ENCODE measurements at places on chromosomes 16 and 17.

GRCh38 chr17:75457047-75457654 is 716 bp downstream of the TMEM94 start:
- DNase-seq: no peak

GRCh38 chr16:8645831-8646230 is 24.3 kb downstream of the METTL22 start:
- no peak for DNase-seq

DNA sequence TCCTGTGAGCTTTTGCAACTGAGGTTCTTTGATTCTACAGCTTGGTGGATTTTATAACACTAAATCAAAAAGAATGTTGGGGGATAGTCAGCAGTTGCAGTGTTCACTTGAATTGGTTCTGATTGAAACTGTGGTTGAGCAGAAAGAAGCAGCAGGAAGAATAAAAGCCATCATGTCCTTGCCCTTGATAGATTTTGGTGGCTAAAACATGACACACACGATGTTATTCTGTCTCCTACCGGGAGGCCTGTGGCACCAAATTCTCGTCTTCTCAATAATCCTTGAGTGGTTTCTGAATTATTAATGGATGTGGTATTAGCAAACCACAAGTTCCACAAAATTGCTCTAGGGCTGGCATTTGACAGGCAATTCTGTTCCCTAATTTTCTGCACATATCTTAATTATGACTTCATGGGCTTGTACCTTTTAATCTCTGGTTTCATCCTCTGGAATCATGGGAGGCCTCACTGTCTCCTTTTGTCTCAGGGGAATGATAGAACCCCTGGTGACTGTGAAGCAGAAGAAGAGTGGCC is 338.2 kb downstream of the SNX29 start:
- DNase-seq: no peak

DNA sequence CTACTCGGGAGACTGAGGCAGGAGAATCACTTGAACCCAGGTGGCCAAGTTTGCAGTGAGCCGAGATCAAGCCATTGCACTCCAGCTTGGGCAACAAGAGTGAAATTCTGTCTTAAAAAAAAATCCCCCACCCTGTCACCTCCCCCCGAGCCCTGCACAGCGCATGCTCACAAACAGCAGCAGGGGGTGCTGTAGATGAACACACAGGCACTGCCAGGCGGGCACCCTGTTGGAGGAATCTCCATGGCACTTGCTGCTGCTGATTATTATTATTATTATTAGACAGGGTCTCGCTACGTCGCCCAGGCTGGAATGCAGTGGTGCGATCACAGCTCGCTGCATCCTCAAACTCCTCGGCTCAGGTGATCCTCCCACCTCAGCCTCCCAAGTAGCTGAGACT is 24.6 kb downstream of the FZD2 start:
- DNase-seq: no peak

- DNase-seq: no peak
Observed at GRCh38 chr17:56815711-56816110, 18.0 kb downstream of the C17orf67 start.

GRCh38 chr17:8020776-8021564 is 17.9 kb upstream of the ALOX15B start:
- no peak for DNase-seq

DNA sequence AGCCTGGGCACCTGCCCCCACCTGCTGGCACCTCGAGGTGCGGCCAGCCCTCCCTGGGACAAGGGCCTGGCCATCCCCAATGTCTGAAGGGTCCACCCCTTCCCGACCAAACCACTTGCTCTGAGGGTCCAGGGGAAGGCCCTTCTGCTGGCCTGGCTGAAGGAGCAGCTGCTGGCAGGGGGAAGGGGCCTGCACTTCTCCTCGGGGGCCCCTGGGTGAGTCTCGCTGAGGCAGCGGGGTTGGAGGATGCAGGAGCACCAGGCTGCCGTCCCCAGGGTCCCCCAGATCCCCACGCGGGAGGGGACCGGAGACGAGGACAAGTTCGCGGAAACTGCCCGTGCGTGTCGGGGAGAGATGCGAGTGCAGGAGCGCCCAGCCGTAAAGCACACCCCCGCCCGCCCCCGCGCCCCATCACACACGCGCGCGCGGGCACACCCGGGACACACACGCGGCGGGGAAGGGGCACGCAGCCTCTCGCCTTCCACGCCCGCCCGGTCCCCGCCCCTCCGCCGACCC is 725 bp upstream of the CACNA1H start:
- DNase-seq: no peak

DNA sequence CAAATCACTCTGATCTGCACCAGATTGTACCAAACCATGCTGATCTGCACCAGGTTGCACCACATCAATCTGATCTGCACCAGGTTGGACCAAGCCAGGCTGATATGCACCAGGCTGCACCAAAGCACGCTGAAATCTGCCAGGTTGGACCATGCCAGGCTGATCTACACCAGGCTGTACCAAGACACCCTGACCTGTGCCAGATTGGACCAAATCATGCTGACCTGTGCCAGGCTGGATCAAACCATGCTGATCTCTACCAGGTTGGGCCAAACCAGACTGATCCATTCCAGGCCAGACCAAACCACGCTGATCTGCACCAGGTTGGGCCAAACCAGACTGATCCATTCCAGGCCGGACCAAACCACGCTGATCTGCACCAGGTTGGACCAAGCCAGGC is 15.5 kb downstream of the QRICH2 start:
- no peak for DNase-seq

GRCh38 chr17:13030459-13031300 is 12.9 kb upstream of the ELAC2 start:
- DNase-seq: peak; percentile 56

GRCh38 chr16:66608241-66609138 is 4.0 kb downstream of the CMTM3 start:
- DNase-seq: peak; percentile 84

DNA sequence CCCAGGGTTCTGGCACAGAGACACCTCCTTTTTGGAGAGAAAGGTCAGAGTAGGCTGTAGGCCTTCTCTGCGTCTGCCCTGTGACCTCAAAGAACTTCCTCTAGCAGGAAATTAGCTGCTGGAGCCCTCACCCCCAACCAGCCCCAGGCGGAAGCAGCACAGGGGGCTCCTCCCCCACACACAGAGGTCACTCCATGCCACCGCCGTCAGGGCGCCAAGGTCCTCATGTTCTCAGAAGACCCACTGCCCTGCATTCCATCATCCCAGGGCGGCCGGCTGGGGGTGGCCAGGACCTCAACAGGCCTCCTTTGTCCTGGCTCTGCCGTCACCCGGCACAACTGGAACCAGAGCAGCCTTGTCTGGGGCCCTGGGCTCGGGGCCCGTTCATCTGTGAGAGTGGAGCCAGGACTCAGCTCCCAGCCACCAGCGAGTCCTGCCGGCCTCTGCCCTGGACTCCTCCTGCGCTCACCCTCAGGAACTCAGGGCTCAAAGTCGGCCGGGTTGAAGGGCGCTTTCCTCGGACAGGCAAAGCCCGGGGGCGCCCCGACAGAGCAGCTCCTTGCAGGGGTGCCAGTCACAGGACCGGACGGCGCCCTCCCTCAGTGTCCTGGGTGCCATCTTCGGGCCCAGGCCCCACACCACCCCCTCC is 1.2 kb downstream of the TMC6 start:
- DNase-seq: peak; percentile 76

DNA sequence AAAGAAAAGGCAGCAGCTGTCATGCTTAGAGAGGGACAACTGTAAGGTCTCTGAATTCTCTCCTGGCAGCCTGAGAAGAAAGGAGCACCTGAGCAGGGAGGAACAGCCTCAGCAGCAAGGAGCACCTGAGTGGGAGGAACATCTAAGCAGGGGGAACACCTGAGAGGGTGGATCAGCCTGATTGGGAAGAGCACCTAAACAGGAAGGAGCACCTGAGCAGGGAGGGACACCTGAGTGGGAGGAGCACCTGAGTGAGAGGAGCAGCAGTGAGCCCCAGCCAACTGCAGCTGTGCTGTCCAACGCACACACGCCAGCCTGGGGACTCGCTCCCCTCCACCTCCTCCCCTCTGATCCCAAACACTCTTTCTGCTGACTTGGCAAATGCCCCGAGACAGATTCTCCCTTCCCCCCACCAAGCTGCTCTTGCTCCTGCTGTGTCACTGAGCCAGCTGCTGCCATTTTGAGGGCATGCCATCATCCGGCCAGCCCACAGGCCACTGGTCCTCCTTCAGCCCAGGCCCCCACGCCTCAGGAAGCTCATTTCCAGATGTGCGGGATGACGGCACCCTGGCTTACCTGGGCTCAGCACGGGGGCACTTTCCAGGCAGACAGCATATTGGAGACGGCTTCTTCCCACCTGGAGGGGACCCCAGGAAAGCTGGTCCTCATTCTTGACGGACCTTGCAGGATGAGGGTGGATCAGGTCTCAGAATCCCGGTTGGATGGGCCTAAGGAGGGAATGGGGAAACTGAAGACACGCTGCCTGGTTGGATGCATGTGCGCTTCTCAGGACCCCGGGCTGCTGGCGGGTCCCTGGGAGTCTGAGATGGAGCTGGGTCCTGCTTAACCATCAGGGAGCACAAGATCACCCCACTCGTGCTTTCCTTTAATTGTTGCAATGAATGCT is 57.7 kb upstream of the RBFOX3 start:
- no peak for DNase-seq

DNA sequence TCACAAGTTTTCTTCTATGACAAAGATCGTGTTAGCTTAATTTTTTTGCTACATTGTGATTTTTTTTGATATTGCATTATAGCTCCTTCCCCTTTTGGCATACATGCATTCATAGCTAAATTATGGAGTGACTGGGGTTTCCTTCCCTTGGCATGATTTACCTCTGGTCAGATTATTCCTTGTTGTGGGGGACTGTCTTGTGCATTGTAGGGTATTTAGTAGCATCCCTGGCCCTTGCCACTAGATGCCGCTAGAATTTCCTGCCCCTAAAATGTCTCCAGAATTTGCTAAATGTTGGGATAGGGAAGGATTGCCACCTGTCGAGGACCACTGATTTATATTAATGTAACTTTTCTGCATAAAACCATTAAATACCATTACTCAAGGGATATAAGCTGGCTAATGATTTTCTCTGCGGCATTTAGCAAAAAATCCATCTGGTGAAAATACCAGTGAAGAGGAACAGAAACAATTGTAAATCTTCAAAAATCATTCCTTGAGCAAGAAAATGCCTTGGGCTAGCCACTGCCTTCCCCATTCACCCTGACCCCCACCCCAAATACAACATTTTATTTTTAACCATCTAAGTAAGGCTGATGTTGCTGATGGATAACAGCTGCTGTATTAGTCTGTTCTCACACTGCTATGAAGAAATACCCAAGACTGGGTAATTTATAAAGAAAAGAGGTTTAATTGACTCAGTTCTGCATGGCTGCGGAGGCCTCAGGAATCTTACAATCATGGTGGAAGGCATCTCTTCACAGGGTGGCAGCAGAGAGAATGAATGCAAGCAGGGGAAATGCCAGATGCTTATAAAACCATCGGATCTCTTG is 195.2 kb downstream of the MAP2K6 start:
- peak; percentile 13 for DNase-seq

DNA sequence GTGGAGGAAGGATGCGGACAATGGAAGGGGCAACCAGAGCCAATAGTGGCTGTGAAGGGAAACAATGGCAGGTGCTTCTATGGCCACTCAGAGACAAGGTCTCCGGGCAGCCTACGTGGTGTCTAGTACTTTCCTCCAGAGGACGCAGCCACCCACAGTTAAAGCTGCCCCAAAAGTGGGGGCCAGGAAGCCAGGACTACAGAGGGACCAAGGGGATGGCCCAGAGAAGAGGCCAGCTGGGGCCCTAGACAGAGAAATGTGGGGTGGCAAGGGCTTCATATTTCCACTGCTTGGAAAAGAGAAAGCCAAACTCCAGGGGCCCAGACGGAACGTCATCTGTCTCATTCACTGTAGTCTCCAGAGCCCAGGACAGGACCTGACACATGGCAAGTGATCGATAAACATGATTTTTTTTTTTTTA is 837 bp upstream of the PER1 start:
- no peak for DNase-seq

DNA sequence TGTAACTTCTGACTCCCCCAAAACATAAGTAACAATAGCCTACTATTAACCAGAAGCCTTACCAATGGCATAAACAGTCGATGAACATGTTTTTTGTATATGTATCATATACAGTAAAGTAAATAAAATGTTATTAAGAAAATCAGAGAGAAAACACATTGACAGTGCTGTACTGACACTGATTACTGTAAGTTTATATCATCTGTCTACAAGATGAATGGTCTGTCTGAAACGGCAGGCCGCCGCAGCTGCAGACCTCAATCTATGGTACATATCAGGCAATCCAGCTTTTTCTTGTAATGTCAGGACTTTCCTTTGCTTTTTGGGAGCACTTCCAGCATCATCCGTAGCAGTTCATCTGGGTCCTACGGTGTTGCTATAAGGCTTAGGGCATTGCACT is 44.2 kb upstream of the RPH3AL start:
- DNase-seq: no peak

DNA sequence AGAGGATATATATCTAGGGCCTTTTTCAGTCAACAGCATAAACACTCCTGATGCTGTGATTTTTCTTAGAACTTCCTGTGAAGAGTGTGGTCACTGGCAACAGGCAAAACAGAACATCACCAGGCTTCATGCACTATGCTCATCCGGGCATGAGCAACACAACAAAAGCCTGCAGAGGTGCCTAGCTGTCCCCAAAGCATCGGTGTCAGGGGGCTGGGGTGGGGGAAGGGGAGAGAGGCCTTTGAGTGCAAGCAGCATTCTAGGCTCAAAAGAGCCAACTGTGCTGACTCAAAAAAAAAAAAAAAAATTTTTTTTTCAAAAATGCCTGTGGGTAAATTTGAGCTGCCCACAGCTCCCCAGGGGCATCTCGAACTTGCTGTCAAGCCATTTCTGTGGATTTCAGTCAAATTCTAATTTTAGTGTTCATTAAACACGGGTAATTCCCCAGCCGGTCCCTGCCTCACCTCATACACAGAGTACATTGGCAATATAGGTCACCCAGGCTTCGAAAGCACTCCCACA is 194.6 kb upstream of the DYNLRB2 start:
- no peak for DNase-seq

- DNase-seq: no peak
Observed at GRCh38 chr17:29645515-29646051, 22.9 kb upstream of the CORO6 start.

DNA sequence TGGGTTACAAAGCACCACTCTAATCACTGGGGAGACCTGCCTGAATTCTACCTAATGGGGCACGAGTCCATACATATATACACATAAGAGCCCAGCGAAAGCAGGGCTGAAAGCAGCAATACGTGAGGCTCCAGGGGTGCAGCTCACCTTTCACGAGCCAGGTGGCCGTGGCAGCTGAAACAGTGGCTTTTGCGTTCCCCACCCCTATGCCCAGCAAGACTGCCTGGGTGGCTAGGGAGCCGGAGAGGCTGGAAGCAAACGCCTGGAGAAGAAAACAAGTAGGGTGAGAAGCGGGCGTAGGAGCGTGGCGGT is 618 bp downstream of the RUSF1 start:
- DNase-seq: no peak

GRCh38 chr17:58364270-58364942 is 12.4 kb upstream of the SUPT4H1 start:
- peak; percentile 87 for DNase-seq

DNA sequence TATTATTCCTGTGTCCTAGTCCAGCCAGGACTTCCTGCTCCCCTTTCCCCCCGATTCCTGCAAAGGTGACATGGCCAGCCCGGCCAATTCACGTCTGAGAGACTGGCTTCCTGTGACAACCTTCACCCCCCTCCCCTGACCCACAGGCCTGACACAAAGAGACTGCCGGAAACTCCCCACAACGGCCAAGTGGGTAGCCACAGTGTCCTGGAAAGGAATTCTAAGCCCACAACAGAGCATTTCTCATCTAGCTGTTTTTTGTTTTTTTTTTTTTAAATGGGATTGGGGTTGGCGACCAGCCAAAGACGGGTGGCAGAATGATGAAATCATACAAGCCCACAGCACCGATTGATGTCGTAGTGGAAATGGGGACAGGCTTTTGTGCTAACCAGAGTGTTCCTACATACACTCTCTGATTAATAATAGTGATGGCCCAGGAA is 2.8 kb upstream of the XAF1 start:
- no peak for DNase-seq
